Left lung (tissue), 14 donors: ENCODE measurements at places on chromosomes 7 and 10. TPM values are rescaled to one million over a fixed set of nuclear protein-coding genes. Genes with fewer than 3 reads are reported as not detected.

The CYP3A4 gene
- total RNA-seq: not detected

The PEX1 gene
- 12.7 TPM for total RNA-seq

The CNPY1 gene
- total RNA-seq: not detected

The LRMDA gene
- 16.3 TPM for total RNA-seq

The SEMA3E gene
- 4.1 TPM for total RNA-seq

The RADIL gene
- total RNA-seq: 8.0 TPM

DNA sequence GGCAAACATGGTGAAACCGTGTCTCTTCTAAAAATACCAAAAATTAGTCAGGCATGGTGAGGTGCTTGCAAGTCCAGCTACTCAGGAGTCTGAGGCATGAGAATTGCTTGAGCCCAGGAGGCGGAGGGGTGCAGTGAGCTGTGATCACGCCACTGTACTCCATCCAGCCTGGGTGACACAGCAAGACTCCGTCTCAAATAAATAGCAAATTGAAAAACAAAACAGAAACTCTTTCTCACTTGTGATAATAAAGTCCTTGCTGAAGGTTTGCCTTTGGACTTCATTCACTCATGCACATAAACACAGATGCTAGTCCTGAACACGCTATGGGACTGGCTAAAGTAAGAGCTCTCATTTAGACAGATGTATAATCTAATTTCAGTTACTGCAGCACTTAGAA is 37.6 kb downstream of the ANK3 start:
- no peak for DNase-seq
- H3K27ac ChIP-seq: no peak overlapping the region
- H3K36me3 ChIP-seq: no peaks in the 10 kb centered on the region
- H3K4me3 ChIP-seq: no peak overlapping the region

DNA sequence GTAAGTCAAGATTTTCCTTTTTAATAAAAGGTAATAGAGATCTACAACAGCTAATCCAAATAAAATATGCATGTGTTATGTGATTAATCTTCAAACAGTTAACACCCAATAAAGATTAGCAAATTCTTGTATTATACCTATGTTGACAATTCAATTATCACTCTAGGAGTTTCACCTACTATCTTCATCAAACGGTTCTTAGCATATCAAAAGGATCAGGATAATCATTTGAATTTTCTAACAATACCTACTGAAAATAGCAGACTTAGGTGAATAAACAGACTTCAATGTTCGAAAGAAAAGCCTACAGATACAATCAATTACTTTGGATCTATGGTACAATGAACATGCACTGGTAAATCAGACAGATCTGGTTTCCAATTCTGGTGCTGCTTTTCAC is 268.3 kb downstream of the CACNA2D1 start:
- no peaks in the 10 kb centered on the region for H3K36me3 ChIP-seq
- no peaks in the 10 kb centered on the region for H3K4me1 ChIP-seq
- H3K27me3 ChIP-seq: no peaks in the 10 kb centered on the region

DNA sequence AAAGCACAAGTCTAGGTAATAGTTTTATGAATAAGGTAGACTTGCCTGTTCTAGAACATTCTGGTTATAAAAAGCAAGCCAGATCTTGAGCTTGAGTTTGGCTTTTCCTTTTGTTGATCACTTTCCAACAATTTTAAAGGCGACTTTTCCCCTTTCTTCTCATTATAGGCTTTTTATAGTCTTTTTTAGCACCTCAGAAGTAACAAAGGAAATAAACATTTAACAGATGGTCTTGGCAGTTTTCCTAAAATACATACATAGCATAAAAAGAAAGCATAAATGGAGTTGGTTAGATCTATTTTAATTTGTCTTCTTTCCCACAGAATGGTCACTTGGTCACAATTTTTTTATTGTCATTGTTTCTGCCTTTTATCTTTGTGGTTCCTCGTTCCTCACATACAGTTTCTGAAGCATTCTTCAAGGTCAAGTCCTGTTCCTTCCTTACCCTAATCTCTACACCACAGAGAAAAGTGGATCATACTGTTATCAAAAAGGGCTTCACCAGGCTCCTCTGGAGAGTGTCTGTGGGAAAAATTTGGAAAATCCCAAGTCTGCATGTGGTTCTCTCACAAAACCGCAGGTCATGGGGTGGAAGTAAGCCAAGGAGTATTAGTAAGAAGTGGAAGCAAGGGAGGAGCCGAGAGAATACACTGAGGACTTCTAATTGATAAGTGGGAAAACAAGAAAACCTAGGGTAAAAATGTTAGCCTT is 31.3 kb downstream of the THNSL1 start:
- no peak for DNase-seq
- no peaks in the 10 kb centered on the region for H3K36me3 ChIP-seq

- DNase-seq: no peak
- H3K4me3 ChIP-seq: no peak overlapping the region
- peak overlapping the region; percentile 16 for H3K27ac ChIP-seq
- no peaks in the 10 kb centered on the region for H3K36me3 ChIP-seq
- no peaks in the 10 kb centered on the region for H3K27me3 ChIP-seq
- H3K4me1 ChIP-seq: no peaks in the 10 kb centered on the region
Observed at GRCh38 chr7:87316846-87317552, 28.5 kb upstream of the CROT start.

- H3K36me3 ChIP-seq: no peaks in the 10 kb centered on the region
- H3K4me1 ChIP-seq: no peaks in the 10 kb centered on the region
- H3K4me3 ChIP-seq: no peak overlapping the region
- H3K27me3 ChIP-seq: no peaks in the 10 kb centered on the region
- DNase-seq: no peak
- H3K27ac ChIP-seq: no peak overlapping the region
Observed at GRCh38 chr7:24432677-24433076, 140.6 kb upstream of the PALS2 start.

- no peaks in the 10 kb centered on the region for H3K27me3 ChIP-seq
- H3K36me3 ChIP-seq: no peaks in the 10 kb centered on the region
- H3K4me3 ChIP-seq: no peak overlapping the region
- H3K27ac ChIP-seq: peak overlapping the region; percentile 51
Observed at GRCh38 chr7:16762177-16762576, 8.6 kb downstream of the TSPAN13 start.

GRCh38 chr7:43767311-43767710 is 8.8 kb downstream of the BLVRA start:
- peaks cover 20% of the 10 kb centered on the region for H3K4me1 ChIP-seq
- no peaks in the 10 kb centered on the region for H3K27me3 ChIP-seq
- H3K36me3 ChIP-seq: peaks cover 13% of the 10 kb centered on the region
- no peak overlapping the region for H3K4me3 ChIP-seq
- DNase-seq: no peak
- no peak overlapping the region for H3K27ac ChIP-seq

GRCh38 chr7:85261336-85261735 is 74.5 kb upstream of the SEMA3D start:
- H3K27ac ChIP-seq: no peak overlapping the region
- no peak for DNase-seq
- no peaks in the 10 kb centered on the region for H3K27me3 ChIP-seq
- no peaks in the 10 kb centered on the region for H3K36me3 ChIP-seq
